ENCODE measurements at places on chromosomes 1 and 21.

DNA sequence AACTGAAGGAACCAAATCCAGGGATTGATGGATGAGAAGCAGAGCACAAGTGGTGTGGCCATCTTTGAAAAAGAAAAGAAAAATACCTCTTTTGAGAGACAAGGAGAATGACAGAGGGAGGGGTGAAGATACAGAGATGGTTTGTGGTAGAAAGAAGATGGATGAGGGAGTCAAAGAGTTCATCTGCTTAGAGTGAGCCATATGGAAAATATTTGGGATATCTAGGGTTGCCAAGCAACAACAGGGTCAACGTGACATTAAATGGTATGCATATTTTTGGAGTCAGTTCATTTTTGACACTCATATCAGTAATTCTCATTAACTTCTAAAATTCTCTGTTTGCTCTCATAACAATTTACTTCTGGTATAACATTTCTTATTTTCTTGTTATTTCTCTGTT is 50.7 kb downstream of the MACF1 start:
- DNase-seq: no peak

DNA sequence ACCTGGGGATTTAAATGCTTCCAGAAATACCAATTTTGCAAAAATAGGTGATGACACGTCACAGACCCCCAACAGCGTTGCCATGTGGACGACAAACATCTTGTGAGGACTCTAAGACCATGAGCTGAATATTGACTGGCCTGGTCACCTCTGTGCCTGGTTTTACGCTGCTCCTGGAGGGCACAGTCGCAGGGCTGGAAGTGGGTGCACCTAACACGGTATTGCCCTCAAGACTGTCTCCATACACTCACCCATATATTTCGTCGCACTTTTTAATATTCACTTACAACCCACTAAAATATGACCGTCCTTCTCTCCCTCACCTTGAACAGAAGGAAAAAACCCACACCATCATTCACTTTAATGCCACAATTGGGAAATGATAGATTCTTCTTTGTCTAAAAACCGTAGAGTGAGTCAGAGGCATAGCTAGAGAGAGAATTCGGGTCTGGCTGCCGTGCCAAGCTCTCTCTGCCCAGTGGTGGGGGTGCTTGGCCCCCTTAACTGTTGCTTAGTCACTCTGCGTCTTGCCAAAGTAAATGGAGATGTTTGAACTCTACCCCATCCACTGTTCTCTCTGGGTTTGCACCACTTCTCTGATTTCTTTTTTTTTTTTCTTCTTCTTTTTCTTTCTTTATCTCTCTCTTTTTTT is 40.8 kb upstream of the UTS2 start:
- no peak for DNase-seq

DNA sequence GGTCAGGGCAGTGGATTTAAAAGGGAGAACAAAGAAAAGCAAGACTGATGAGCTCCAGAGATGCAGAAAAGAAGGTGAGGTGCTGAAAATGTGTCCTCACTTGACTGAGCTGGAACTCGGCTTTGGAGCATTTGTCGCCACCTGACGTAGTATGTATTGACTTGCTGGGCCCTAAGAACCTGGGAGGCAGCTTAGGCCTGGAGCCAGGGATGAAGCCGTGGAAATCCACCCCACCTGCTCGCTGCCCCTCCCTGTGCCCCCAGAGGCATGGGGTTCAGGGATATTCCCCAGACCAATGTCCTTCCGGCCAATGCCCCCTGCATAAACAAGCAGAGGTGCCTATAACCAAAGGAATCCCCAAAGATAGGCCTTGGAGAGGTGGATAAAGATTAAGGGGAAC is 14.3 kb downstream of the MRAP start:
- no peak for DNase-seq

- no peak for DNase-seq
Measured at GRCh38 chr21:34858559-34858958, 189.8 kb downstream of the CLIC6 start.

GRCh38 chr1:99472893-99473292 is 173.0 kb upstream of the PALMD start:
- DNase-seq: no peak

- no peak for DNase-seq
Measured at GRCh38 chr1:17007121-17007520, 4.6 kb downstream of the ATP13A2 start.

DNA sequence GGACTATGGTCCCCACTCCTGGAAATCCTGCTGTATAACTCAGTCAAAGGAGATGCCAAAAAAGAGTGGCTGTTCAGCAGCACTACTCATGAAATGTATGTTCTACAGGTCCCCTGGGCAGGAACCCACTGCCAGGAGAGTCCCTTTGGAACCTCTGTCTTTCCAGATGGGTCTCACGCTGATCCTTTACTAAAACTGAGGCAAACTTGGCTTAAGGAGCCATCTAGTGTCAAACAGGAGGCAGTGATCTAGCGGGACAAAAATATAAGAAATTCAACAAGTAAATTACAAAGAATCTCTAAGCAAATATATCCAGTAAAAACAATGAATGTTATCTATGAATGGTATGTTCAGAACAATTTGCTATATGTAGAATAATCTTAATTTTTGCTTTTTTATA is 80.5 kb upstream of the PRMT6 start:
- no peak for DNase-seq

DNA sequence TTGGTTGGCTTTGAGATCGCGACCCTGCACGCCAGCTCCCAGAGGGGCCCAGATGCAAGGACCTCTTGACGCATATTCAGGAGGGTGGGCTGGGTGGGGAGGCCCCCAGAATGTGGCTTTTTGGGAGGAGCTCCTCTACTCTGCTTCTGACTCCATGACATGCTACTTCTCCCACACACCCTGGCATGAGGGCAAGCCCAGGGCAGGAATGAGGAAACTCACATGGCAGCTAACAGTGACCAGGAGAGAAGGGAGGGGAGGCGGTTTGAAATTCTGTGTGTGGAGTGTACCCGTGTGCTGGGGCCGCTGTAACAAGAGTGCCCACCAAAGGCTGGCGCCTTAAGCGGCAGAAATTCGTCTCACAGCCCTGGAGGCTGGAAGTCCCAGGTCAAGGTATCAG is 61.3 kb upstream of the GPR153 start:
- DNase-seq: no peak
